Retinal pigment epithelial cell (primary cell): ENCODE measurements at places on chromosomes 4 and X.
A peak's percentile ranks its signal among the peaks of the same experiment; 100 is the strongest.

DNA sequence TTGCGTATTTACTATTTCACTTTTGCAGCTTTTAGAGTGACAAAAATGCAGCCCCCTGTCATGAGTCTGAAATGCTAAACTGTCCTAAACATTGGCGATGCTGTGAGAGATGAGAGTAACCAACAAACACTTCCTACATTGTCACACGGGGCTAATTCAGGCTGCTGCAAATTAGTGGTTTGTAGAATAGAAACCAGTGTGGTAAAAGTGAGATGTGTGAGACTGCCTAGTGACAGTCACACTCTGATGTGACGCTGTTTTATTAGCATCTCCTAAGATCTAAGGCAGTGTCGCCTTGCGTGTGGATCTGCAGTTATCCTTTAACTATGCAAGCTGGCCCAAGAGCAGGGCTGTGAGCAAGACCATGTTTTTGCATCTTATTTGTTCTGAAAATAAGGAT, 800.2 kb upstream of the TENM3 start:
- no peak for DNase-seq

DNA sequence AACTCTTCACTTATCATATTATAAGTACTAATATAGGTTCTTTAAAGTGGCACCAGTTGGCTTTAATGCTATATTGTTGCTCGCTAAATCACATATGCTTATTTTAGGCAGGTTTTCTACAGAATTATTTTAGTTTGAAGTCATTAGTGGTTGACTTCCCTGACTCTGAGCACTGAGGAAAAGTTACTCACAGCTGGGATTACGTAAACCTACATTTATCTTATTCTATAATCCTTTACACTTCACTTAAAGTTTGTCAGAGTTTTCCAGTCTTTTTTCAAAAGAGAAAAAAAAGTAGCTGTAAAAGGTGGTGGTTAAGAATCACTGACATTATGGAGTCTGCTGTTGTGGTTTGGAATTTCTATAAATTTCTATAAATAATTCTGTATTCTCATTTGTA, 5.8 kb downstream of the UGT2B4 start:
- DNase-seq, result peak; percentile 8

GRCh38 chr4:139099366-139099982, 77.5 kb downstream of the ELF2 start:
- DNase-seq, result peak; percentile 48

DNA sequence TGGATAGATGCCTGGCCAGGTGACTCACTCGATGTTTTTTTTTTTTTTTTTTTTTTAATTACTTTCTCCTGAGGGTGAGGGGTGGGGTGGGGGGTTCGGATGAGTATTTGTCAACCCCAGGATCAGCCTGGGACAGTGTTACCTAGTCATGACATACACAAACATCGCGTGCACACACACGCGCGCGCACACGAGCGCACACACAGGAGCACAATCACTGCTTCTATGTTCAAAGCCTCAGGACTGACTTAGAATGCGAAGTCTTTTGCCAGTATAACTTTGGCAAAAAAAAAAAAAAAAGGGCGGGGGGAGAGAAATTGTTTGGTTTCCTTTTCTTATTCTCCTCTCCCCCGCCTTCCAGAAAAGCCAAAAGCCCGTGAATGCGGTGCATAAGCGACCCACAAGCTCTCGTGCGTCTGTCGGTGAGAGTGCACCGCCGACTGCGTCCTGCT, 115.0 kb upstream of the TEX13C start:
- no peak for DNase-seq
